ENCODE measurements at places on chromosomes 12 and 14.

DNA sequence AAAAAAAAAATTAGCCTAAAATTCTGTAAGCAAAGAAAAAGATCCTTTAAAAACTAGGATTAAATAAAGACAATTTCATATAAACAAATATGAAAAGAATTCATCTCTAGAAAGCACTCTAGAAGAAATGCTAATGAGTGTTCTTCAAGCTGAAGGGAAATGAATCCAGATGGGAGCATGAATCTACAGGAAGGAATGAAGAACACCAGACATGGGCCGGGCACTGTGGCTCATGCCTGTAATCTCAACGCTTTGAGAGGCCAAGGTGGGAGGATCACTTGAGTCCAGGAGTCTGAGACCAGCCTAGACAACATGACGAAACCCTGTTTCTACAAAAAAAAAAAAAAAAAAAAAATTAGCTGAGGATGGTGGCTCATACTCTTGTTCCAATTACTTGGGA is 297.2 kb downstream of the FBXL14 start:
- no peak for DNase-seq

DNA sequence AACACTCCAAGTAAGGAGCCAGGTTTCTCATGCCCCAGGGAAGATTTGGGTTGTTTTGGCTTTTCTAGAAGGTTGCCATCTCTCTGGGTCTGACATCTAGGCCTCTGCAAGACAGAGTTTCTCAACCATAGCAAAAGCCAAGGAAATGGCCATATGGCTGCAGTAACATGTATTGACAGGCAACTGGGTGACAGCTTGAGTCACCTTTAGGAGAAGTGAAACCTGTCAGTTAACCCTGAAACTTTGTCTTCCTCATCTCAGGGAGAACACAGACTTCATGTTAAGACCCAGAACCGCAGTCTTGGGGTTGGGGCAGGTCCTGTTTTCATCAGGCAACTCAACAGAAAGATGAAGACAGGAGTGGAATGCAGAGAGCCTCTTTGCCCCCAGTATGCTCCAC is 46.0 kb upstream of the PLBD1 start:
- no peak for DNase-seq

GRCh38 chr12:24416423-24417109 is 467.1 kb upstream of the SOX5 start:
- no peak for DNase-seq

GRCh38 chr12:31006416-31007152 is 67.1 kb upstream of the DDX11 start:
- DNase-seq, result no peak
